ENCODE measurements at places on chromosomes 11 and 22.

GRCh38 chr11:135036488-135037297, 624.7 kb upstream of the B3GAT1 start:
- no peak for DNase-seq

DNA sequence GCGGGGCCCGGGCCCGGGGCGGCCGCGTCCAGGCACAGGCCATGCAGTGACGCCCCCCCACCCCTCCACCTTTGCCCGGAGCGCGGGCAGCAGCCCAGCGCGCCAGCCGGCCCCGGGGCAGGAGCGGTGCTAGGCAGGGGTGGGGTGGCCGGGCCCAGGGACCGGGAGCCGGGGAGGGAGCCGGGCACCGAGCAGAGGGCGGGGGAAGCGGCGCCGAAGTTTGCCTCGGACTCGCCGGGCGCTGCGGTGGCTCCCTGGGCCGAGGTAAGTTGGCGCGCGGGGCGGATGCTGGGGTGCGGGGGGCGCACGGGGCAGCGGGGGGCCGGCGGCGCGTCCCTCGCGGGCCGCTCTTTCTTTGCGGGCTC, 332 bp downstream of the TEAD1 start:
- DNase-seq: no peak

GRCh38 chr11:63737718-63738117, 30.9 kb downstream of the ZFTA start:
- DNase-seq: no peak

DNA sequence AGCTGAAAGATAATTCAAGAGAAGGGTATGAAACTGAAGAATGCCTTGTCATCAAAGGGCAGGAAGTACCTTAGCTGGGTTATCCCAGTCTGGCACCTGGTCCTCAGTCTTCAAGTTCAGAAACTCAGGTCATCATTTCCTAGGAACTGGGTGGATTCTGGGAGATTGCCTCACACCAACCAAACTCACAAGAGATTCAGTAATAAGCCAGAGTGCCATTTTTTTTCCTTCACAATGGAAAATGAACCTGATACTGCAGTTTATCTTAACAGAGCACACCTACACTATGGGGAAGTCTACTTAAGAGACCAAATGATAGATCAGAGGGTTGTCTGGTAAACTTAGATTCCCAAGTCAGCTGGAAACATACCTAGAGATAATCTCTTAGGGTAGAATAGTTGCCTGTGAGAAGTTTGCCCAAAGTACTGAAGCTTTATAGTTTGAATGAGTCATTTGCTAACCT, 3.8 kb upstream of the BUD13 start:
- no peak for DNase-seq

GRCh38 chr11:118996926-118997626, 862 bp upstream of the CENATAC start:
- DNase-seq: no peak

GRCh38 chr22:33240888-33241475, 182.8 kb upstream of the SYN3 start:
- no peak for DNase-seq

- peak; percentile 71 for DNase-seq
Observed at GRCh38 chr11:66328302-66329144, 7.7 kb downstream of the RIN1 start.

DNA sequence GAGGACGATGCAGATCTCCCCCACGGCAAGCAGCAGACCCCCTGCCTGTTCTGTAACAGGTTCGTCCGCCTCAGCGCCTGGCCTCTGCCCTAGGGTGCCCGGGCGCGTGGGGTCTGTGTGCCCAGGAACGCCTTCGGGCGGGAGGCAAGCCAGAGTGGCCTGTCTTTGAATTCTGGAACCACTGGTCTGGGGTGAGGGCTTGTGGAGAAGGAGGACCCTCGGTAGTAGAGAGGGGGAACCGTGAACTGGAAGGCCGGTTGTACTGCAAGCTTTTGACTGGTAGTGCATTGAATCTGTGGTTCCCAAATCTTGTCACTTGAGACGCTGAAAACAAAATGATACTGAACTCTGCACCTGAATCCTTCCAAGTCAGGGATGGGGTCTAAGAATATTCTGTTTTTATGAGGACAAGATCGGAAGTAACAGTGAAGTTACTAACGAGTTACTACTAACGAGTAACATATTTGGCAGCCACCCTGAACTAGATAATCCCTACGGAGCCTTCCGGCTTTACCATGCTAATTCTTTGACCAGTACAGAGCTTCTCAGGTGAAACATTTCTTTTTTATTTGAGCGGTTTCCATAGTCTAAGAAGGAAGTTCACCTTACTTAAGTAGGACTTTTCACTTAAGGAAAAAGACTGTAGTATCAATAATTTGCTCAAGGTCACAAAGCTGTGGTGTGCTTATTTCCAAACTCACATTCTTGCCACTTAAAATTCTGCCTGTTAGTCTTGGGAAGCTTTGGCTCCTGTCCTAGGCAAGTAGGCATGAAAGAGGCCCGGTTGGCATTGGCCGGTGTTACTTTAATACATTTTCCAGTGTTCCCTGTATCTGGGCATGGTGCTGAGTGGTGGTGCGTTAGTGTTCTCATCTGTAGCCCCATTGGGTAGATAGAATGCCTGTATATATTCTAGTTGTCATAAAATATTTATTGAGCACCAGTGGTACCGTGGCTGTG, 860 bp downstream of the PRMT3 start:
- no peak for DNase-seq

DNA sequence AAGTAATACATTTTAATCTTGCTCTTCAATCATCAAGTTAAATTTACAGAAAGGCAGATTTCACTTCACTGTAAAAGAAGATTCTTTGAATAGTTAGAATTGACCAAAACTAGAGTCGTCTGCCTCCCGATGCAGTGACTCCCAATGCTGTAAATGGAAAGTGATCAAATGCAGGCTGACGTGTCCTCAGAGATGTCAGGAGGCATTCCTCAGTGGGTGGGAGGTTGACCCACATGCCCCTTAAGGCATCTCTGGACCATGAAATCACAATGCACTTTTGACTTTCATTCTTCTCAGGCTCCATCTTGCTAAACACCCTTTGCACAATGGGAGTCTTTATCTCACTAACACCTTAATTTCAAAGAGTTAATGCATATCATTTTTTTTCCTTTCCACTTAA, 19.0 kb upstream of the CECR2 start:
- no peak for DNase-seq

Data from activated naive CD8-positive, alpha-beta T cell treated with anti-CD3 and anti-CD28 coated beads, Interleukin-2, amount 50 U/mL, for 16 hours (primary cell).